ENCODE measurements at places on chromosomes 6 and 20.
A peak's percentile ranks its signal among the peaks of the same experiment; 100 is the strongest.

- DNase-seq, result no peak
These were observed 41.5 kb upstream of the SMIM28 start for GRCh38 chr6:138336221-138336620.

DNA sequence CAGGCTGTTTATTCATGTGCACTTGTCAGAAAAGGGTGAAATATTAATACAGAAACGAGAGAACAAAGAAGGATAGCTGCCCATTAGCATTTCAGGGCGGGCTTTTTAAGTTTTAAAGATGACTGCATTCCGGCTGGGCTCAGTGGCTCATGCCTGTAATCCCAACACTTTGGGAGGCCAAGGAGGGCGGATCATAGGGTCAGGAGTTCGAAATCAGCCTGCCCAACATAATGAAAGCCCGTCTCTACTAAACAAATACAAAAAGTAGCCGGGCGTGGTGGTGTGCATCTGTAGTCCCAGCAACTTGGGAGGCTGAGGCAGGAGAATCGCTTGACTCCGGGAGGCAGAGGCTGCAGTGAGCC is 130.5 kb downstream of the HFE start:
- no peak for DNase-seq

DNA sequence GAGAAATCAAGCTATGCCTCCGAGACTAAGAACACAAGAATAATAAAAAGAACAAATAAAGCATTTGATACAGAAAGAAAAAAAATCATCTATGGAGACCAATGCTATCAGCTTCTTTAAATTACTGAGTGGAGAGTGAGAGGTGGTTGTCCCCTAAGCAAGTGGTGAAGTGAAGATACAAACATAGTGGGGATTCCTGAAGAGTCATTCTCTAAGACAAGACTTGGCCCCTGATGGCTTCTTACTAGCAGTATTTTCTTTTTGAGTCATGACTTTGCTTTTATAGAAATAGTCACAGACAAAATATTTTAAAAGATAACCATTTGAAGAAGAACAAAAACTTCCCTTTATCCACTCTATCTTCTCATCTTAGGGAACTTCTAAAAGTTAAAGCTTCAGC is 261.4 kb upstream of the PRDM1 start:
- DNase-seq, result no peak

GRCh38 chr20:6123649-6124014 is 802 bp upstream of the FERMT1 start:
- no peak for DNase-seq

GRCh38 chr6:75752365-75752764 is 3.3 kb downstream of the MYO6 start:
- no peak for DNase-seq

GRCh38 chr20:1178623-1179022 is 6.2 kb downstream of the TMEM74B start:
- DNase-seq, result no peak

GRCh38 chr6:160024152-160024551 is 55.3 kb downstream of the IGF2R start:
- DNase-seq, result no peak

GRCh38 chr6:42315991-42316970 is 98.6 kb upstream of the MRPS10 start:
- no peak for DNase-seq

DNA sequence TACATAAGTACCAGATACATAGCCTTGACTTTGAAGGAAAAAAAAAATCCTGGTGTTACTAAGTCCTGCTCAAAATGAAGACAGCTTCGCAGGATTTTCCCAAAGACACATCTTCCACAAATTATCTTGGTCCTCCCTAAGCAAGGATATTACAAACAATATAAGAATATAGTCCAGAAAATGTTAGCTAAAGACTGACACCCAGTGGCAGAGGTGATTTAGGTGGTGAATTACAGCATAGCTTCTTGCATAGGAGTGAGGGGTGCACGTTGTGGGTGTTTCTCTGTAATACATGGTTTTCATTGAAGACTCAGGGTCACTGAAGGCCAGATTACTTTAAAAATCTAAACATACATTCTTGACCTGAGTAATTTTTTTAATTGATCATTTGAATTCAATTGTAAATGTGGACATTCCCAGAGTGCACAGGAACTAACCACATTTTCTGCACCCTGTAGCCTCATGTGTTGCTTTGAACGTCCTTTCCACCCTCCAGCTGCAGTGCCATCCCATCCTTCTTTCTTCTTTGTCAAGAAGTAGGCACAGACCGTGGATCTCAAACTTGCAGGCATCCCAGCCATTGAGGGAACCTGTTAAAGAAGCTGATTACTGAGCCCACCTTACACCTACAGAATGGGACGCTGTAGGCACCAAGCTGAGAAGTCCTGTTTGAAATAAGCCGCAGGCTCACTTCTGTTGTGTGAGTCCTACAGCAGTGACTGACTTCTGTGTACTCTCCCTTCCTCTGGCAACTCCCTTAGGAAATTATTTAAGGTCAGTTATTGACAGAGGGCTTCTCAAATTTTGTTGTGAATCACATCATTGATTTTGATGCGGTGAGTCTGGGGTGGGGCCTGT is 102.6 kb downstream of the PERP start:
- DNase-seq, result peak; percentile 51

DNA sequence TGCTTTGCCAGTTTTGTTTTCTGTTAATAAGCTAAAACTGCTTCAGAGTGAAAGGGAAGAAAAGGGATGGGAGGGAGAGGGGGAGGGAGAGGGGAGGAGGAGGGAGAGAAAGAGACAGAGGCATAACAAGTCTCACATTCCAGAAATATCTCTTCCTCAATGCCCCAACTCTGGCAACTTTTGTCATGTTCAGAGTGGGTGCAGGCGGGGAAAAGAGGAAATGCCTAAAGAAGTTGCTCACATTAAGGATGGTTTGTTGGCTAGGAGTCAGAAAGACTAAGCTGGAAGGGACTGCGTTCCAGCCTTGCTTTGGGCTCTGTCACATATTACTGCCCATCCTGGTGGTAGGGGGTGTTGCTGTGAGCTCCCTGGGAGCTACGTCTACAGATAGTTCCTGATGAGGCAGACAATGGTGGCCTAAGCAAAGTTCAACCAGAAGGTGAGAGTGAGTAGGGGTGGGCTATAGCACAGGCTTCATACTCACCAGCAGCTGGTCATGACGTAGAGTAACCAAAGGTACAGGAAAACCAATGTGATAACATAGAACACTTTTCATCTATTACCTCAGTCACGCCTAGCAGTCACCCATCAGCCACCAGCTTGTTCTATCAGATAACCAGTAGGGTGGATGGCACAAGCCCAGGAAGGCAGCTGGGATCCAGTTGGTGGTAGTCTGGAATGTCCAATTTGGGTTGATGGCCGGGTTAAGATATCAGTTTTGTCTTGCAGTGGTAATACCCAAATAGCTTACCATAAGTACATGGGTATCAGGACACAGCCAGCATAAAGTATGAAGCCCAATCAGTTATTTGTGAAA is 2.1 kb downstream of the TSPYL4 start:
- no peak for DNase-seq

- no peak for DNase-seq
These were observed 449.7 kb downstream of the CDC5L start for GRCh38 chr6:44837255-44837654.

DNA sequence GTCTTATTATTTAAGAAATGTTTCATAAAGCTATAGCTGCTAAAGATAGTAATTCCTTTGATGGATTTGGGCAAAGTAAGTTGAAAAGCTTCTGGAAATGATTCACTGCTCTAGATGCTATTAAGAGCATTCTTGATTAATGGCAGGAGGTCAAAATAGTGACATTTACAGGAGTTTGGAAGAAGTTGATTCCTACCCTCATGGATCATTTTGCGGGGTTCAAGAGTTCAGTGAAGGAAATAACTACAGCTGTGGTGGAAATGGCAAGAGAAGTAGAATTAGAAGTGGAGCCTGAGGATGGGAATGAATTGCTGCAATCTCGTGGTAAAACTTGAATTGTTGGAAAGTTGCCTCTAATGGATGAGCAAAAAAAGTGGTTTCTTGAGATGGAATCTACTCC is 316.1 kb downstream of the UTRN start:
- DNase-seq, result no peak

All from activated naive CD4-positive, alpha-beta T cell treated with anti-CD3 and anti-CD28 coated beads for 36 hours (primary cell).